K562 (cell line): ENCODE measurements at places on chromosomes 2 and 18. TPM values are rescaled to one million over a fixed set of nuclear protein-coding genes. Genes with fewer than 3 reads are reported as not detected.

The RAB27B gene
- total RNA-seq: 2.0 and 3.1 TPM in 2 replicates

The TMEM200C gene
- 0.04 TPM in 1 of 2 replicates, not detected in the other for total RNA-seq

The MAP3K19 gene
- not detected in 2 replicates for total RNA-seq

The FSHR gene
- not detected in 2 replicates for total RNA-seq

The RBM43 gene
- total RNA-seq: 4.7 and 5.1 TPM in 2 replicates

The RIT2 gene
- not detected in 2 replicates for total RNA-seq

The PAX8 gene
- 1.3 and 2.1 TPM in 2 replicates for total RNA-seq

The AKAIN1 gene
- not detected in 2 replicates for total RNA-seq

The UGT1A6 gene
- total RNA-seq: 0.09 TPM in 1 of 2 replicates, not detected in the other

The CD8B gene
- total RNA-seq: 0.18 TPM in 1 of 2 replicates, not detected in the other

The ONECUT2 gene
- 1.9 and 2.5 TPM in 2 replicates for total RNA-seq

DNA sequence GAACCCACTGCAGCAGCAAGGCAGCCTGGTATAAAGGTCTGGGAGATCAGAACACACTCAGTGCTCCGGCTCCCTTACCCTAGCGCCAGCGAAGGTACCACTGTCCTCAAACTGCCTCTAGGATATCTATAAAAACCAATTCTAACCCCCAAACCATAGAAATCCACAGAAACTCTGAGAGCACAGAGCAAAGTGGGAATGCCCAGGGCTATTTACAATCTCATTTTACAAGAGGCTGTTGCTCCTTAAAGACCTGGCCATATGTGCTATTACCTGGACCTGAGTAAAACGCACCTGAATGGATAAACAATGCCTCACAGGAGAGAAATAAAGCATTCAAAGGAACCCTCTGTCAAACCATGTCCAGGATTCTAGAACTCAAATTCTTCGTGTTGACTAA lies 4.3 kb downstream of the STK39 start:
- DNase-seq: no peak

DNA sequence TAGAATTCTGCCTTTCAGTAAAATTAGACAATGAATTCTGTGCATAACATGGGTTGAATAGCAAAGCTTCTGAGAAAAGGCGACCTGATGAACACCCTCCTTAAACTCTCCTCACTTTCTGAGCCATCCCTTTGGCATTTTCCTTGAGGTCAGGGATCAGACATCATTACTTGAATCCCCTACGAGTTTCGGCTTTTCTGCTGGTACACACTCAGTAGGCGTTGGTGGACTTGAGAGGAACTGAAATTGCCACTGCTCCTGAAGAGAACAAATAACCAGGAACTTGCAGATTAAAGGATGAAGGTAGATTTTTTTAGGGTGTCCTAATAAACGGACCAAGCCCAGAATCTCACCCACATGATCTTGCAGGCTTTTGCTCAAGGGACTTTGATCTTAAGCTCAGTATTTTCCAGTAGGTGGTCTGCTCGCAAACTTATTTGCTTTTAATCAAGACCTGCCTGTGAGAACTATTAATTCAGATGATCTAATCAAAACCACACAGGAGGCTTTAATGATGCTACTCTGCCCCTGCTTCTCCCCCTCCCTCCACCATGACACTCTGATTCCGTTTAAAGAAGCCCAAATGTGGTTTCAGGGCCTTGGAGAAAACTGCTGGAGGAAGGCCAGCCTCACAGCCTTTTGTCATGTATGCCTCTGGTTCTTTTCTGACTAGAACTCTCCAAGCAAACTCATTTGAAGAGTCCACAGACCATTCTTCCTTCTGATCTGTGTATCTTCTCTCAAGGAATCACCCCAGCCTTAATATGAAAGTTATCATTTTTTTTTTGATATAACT lies 124.9 kb downstream of the PRKCE start:
- no peak for DNase-seq

GRCh38 chr2:26732446-26732845 lies 31.6 kb upstream of the SLC35F6 start:
- DNase-seq: no peak

- no peak for DNase-seq
These were observed 110.0 kb upstream of the ETAA1 start for GRCh38 chr2:67286981-67287759.

DNA sequence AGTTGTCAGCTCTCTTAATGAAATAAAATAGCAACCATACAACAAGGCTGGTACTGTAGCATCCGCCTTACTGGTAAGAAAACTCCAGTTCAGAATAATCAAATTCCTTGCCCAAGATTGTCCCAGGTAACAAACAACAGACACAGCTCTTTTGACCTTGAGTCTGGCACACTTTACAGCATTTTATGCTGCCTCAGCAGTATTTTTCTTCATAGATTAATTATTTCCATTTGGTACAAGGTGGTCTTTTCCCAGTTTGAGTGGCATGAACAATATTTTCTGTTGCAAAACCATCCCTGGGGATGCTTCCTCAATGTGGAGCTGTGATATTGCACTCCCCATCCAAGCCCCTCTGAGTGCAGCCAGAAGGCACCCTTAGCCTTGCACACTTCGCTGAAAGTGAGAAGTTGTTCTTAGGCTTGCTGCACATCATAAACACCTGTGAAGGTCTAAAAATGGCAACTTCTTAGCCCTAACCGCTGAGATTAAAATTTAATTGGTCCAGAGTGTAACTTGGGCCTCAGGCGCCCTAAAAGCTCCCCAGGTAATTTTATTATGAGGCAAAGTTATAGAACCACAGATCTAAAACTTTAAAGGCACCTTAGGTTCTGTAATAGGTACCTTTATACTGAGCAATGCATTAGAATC lies 523.3 kb downstream of the CMPK2 start:
- no peak for DNase-seq

DNA sequence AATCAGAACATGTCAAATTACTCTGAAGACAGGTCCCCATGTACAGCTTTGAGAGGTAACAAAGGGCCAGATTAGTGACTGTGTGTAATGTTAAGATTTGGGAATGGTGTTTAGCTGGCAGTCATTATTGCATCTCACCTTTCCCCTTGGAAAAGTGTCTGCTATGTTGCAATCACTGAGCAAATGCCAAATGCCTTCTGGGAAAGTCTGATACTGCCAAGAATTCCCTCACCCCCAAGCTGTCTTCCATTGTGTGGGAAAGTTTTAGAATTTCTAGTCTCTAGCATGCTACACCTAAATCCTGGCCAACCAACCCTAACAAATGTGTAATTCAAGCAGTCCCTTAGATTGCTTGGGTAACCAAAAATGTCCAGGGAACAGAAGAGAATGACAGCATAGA lies 13.6 kb upstream of the PELI1 start:
- DNase-seq: no peak

- no peak for DNase-seq
These were observed 161.2 kb downstream of the GLI2 start for GRCh38 chr2:120896901-120897300.

DNA sequence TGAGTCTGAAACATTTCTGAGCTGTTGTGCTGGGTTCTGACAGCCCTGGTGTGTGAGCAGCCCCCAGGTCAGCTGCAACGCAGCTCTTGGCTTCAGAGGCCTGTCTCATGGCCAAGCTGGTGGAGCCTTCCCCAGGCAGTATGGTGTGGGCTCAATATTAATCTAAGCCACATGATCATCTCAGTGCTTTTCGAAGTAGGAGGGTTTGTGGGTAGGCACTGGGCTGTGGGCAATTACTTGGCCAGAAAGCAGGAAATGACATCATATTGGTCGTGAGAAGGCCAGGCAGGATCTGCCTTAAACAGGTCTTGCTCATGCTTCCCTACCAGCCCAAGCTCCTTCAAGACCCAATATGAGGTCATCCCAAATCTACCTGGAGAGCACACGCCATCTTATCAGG lies 26.9 kb downstream of the LOXHD1 start:
- DNase-seq: no peak

DNA sequence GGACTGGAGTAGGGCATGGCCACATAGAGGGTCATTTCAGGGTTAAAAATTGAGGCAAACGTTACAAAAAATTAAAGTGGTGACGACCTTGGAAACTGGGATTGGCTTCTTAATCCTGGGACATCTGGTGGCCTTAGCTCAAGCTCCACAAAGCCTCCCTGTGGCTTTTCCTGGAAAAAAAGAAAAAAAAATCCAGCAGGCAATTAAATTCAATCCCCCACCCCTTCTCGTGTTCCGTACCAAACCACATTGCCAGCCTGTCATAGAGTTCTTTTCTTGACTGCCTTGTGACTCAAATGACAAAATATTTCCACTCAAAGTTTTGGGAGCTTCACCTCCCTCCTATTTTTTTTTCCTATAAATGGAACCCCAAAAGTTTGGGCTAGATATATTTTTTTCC lies 195.6 kb downstream of the HRH4 start:
- no peak for DNase-seq

DNA sequence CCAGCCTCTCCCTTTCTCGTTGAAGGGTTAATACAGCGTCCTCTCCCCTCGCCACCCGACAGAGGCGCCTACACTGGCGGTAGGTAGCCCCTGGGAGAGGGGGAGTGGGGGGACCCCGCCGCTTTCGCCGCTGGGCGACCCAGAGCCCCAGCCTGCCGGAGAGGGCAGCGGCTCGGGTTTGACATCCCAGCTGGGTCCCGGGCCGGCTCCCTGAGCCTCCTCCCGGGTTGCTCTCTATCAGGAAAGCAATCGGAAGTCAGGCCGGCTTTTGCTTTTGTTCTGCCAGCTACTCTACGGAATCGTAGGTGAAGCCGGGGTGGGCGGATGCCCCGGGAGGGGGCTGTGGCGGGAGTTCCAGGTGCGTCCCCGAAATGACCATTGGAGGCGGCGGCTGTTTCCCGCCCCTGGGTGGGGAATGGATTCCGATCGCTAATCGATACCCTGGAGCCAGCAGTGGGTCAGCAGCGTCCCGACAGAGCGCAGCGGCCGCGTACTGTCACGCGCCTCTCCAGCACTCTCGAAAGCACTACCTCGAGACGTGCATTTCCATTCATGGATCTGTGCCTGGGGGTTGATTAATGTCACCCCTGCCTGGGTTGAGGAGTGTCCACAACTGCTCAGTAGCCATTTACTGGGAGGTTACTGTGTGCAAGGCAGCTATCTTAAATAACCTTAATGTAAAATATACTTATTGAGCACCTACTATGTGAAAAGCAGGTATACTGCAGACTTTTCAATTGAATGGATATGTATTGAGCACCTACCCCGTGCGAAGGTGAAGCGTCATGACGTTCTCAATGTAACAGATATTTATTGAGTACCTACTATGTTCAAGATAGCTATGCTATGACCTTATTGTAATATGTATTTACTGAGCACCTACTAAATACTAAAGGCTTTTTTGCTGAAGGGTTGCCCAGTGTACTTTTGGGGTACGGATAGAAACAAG lies 1.1 kb downstream of the MAPK4 start:
- DNase-seq: no peak

DNA sequence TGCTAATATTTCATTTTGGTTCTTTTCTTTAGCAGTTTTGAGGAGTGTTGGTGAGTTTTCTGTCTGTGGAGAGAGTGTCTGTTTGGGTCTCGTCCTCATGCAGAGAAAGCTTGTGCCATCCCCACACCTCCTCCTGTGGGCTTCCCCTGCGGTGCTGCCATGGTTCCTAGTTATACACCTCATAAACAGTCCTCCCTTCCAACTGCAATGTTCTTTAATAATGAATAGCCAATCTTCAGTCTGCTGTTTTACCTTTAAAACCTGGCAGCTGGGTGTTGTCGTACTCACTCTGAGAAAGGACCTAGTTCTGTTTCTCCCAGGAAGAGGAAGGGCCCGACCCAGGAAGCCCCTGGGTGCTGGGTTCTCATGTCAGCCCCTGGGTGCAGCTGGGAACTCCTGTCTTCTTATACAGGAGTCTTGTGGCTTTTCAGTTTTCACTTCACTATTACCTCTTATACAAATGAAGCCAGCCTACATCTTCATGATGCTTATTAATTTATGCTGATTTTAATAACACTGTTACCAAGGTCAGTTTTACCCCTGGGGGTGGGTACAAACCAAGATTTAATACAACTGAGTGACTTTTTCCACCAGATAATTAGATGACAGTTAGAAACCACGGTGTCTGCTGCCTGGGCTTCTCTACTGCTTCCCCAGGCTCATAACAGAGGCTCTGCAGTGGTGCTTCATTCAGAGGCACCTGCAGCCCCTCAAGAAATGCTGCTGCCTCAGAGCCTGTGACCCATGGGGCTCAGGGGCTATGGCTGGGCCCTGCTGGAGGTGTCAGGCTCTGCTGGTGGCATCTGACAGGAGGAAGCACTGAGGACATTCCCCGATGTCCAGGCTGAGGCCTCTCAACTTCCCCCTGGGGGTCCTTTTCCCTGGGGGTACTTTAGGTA lies 59.1 kb downstream of the COA5 start:
- DNase-seq: no peak

- no peak for DNase-seq
These were observed 99.1 kb downstream of the PRPF40A start for GRCh38 chr2:152618193-152618564.

DNA sequence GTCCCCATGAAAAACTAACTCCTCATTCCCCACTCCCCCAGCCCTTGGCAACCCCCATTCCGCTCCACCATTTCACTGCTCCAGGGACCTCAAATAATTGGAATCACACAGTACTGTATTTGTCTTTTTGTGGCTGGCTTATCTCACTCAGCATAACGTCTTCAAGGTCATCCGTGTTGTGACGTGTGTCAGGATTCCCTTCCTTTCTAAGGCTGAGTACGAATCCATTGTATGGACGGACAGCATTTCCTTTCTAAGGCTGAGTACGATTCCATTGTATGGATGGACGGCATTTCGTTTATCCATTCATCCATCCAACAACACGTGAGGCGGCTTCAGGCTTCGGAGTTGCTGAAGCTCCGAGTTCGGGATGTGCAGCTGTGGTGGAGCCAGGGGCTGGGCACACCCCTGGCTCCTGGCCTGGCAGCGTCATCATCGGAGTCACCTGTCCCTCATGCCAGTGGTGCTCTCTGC lies 1.2 kb upstream of the ASB1 start:
- DNase-seq: no peak

DNA sequence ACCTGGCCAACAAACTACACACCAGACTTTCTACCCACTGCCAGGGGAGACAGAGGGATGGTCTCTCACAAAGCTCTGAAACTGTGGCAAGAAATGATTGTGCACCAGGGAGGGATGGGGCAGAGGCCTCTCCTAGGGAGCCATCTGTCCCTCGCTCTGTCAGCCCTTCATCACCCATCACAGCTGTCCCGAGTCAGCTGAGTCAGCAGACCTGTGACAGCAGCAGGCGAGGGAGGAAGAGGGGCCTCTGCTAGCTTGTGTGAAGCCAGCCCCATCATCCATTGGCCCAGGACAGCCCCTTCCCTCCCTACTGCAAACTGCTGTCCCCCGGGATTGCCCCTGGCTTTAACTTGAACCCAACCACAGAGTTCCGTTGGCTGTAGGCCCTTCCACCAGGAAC lies 5.0 kb downstream of the SH2D6 start:
- no peak for DNase-seq

- no peak for DNase-seq
These were observed 1589.5 kb upstream of the PIK3C3 start for GRCh38 chr18:40365526-40365925.
